Stomach (tissue), 19 donors: ENCODE measurements at places on chromosomes 5 and 9. TPM values are rescaled to one million over a fixed set of nuclear protein-coding genes. Genes with fewer than 3 reads are reported as not detected.

NKD2 gene
- 13.6 TPM for total RNA-seq

NUTM2G gene
- not detected for total RNA-seq

DNA sequence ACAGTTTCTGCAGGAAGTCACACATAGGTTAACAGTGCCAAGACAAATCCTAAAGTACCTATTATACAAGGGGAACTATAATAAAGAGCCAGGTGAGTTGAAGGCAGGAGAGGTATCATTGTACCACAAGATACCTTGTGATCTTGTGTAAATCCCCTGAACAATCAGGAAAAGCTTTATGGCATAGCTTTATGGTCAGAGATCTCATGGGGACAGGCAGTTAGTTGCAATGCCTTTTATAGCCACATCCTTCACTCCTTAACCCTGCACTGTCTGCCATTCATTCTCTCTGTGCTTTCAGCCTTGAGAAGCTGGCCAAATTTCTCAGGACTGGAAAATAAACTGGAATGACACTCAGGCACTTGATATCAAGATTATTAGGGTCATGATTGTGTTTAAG lies 97.0 kb downstream of the GHR start:
- DNase-seq = no peak

- DNase-seq = no peak
Observed at GRCh38 chr5:67255881-67256280, 59.3 kb upstream of the CD180 start.

GRCh38 chr9:16744394-16744793 lies 126.1 kb downstream of the BNC2 start:
- DNase-seq = peak; percentile 34

- DNase-seq = no peak
Observed at GRCh38 chr5:172605466-172605865, 35.6 kb upstream of the NEURL1B start.

- DNase-seq = no peak
Observed at GRCh38 chr5:161190086-161190485, 338.1 kb upstream of the ATP10B start.

- no peak for DNase-seq
Observed at GRCh38 chr5:40436535-40437237, 243.0 kb upstream of the PTGER4 start.

- DNase-seq = no peak
Observed at GRCh38 chr9:105053209-105053652, 125.3 kb upstream of the ABCA1 start.

DNA sequence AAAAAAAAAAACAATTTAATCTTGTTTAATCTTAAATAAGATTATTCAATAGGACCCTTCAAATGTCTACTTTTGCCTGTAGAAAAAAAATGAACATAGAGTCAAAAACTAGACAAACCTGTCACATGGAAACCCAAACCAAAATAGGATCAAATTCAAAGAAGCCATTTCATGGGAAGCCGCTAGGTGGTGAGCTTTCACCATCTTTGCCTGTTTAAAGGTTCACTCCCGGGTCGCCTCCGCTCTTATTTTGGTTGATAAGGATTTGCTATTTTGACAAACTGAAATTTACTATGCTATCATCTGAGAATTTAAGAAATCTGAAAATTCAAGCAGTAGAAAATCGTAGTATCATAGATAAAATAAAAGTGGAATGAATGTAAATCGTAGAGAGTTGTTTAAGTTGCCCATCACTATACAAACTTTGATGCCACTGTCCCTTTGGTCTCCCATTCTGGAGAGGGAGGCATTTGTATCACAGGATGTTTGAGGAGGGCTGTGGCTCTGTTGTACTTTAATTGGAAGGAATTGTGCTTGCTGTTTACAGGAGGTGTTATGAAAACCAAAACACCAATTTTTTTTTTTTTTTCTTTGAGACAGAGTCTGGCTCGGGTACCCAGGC lies 43.5 kb upstream of the DNAH5 start:
- peak; percentile 45 for DNase-seq

DNA sequence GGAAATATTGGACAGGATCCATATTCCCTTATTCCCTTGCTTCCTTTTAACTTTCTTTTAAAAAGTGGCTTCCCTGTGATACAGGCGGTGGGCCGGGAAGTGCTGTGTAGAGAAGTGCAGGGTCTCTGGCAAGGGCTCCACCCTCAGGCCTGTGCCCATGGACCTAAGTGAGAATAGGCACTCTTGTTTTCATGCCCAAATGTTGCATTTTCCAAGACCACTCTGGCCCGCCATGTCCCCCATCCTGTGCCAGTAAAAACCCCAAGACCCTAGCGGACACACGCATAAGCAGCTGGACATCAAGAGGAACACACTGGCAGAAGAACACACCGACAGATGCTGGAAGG lies 193.4 kb downstream of the FBXL7 start:
- no peak for DNase-seq

GRCh38 chr5:57171816-57172465 lies 1.9 kb upstream of the GPBP1 start:
- DNase-seq = peak; percentile 63

- DNase-seq = peak; percentile 97
Observed at GRCh38 chr5:142874540-142874939, 104.4 kb downstream of the ARHGAP26 start.

- DNase-seq = peak; percentile 22
Observed at GRCh38 chr5:5481206-5481605, 58.7 kb downstream of the ICE1 start.

GRCh38 chr5:62718324-62718723 lies 139.7 kb downstream of the LRRC70 start:
- DNase-seq = no peak

GRCh38 chr5:15803280-15803679 lies 303.3 kb downstream of the FBXL7 start:
- no peak for DNase-seq

DNA sequence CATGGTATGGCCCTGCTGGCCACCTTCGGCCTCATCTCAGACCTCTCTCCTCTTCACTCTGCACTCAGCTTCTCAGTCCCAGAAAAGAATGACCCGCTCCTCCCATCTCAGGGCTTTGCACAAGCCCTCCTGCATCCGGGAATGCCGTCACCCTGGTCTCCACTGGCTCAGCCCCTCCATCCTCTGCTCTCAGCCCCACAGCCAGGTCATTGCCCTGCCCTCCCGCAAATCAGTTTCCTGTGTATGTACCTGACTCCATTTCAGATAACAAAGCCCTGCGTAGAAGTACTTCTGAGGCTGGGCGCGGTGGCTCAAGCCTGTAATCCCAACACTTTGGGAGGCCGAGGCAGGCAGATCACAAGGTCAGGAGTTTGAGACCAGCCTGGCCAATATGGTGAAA lies 28.9 kb upstream of the EEIG1 start:
- no peak for DNase-seq

GRCh38 chr5:138159666-138160065 lies 18.8 kb downstream of the BRD8 start:
- DNase-seq = no peak
